Naive thymus-derived CD8-positive, alpha-beta T cell (primary cell): ENCODE measurements at places on chromosomes 3 and 15. TPM values are rescaled to one million over a fixed set of nuclear protein-coding genes. Genes with fewer than 3 reads are reported as not detected.

SRGAP3 gene
- 2.4 TPM for total RNA-seq

MESP2 gene
- not detected for total RNA-seq

PRTG gene
- not detected for total RNA-seq

WDR76 gene
- 8.6 TPM for total RNA-seq

WDR49 gene
- total RNA-seq, result 0.42 TPM

ZPLD1 gene
- total RNA-seq, result not detected

ARGFX gene
- not detected for total RNA-seq

LPP gene
- total RNA-seq, result 7.7 TPM

GOLGA6L9 gene
- 7.4 TPM for total RNA-seq

COX5A gene
- 66.0 TPM for total RNA-seq

IGF2BP2 gene
- 0.49 TPM for total RNA-seq

C3orf49 gene
- not detected for total RNA-seq

CCDC39 gene
- 1.1 TPM for total RNA-seq

CD86 gene
- total RNA-seq, result 0.36 TPM

SPTSSB gene
- not detected for total RNA-seq

TRPM1 gene
- not detected for total RNA-seq

ANKRD63 gene
- 0.31 TPM for total RNA-seq

PPM1L gene
- 4.1 TPM for total RNA-seq

ARPP21 gene
- not detected for total RNA-seq

SCAMP5 gene
- 0.36 TPM for total RNA-seq

IGSF10 gene
- total RNA-seq, result not detected

SLC2A2 gene
- not detected for total RNA-seq

RLBP1 gene
- total RNA-seq, result not detected

ILDR1 gene
- not detected for total RNA-seq

KNG1 gene
- total RNA-seq, result not detected

CHRNB4 gene
- total RNA-seq, result not detected

TP63 gene
- total RNA-seq, result not detected

MAP1A gene
- total RNA-seq, result 0.39 TPM

MYRIP gene
- total RNA-seq, result not detected

CCR3 gene
- total RNA-seq, result not detected

PFN2 gene
- 21.3 TPM for total RNA-seq

CISH gene
- 8.1 TPM for total RNA-seq

HTR3E gene
- total RNA-seq, result not detected

PP2D1 gene
- total RNA-seq, result not detected

SLC15A2 gene
- total RNA-seq, result 3.4 TPM

EXD1 gene
- not detected for total RNA-seq

SOX14 gene
- total RNA-seq, result not detected

TIGIT gene
- 5.0 TPM for total RNA-seq
